ENCODE measurements at places on chromosomes 7 and 10. TPM values are rescaled to one million over a fixed set of nuclear protein-coding genes. Genes with fewer than 3 reads are reported as not detected.

Gene LHFPL3
- 0.39 TPM for total RNA-seq

Gene NEUROG3
- not detected for total RNA-seq

Gene NUTM2B
- 0.30 TPM for total RNA-seq

Gene ASB10
- total RNA-seq, result 0.69 TPM

Gene CPN1
- not detected for total RNA-seq

Gene TCAF2
- total RNA-seq, result 1.2 TPM

Gene DHTKD1
- total RNA-seq, result 19.5 TPM

Gene ANKRD30A
- 0.30 TPM for total RNA-seq

Gene HMX2
- total RNA-seq, result not detected

Data from skin of body (tissue), 3 donors.